MM.1S (cell line): ENCODE measurements at places on chromosomes 5 and 9.
A peak's percentile ranks its signal among the peaks of the same experiment; 100 is the strongest.

GRCh38 chr5:83564069-83564749 is 92.7 kb downstream of the VCAN start:
- peak; percentile 57 for DNase-seq

DNA sequence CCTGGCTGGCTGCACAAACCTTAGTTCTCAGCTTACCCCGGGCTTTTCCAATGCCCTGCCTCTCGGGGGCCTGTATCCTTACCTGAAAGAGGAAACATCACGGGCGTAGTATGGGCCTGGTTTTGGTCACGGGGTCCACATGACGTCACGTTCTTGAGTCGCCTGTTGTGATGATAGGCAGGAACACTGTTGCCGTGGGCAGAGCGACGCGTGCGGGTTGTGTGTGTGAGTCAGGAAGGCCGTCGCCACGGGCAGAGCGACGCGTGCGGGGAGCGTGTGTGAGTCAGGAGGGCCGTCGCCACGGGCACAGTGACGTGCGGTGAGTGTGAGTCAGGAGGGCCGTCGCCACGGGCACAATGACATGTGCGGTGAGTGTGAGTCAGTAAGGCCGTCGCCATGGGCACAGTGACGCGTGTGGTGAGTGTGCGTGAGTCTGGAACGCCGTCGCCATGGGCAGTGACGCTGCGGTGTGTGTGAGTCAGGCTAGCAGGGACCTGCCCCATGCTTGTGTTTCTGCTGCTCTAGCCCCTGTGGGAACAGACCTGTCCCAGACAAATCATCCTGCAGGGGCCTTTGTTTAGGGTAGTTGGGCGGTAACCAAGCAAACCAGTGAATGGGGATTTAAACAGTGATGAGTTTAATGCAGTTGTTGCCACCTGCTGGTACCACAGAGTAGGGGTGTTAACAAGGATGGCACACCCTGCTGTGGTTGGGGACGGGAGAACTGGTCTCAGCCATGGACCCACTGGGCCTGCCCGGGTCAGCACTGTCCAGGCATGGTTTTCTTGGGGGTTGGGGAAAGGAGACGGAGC is 19.8 kb downstream of the TRIP13 start:
- no peak for DNase-seq

DNA sequence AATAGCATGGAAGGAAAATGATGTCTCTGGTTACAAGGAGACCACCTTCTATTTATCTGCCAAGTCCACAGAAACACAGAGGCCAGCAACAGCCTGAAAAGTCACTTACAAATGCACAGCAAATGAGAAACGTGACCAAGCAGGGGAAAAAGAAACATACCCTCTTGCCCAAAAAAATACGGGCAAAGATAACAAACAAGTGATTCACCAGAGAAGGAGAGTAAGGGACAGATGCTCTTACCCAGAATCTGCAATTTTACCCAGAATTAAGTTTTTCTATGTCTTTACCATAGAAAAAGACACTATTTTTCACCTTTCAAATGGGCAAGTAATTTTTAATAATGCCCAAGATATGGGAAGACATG is 28.1 kb downstream of the CAMSAP1 start:
- no peak for DNase-seq

DNA sequence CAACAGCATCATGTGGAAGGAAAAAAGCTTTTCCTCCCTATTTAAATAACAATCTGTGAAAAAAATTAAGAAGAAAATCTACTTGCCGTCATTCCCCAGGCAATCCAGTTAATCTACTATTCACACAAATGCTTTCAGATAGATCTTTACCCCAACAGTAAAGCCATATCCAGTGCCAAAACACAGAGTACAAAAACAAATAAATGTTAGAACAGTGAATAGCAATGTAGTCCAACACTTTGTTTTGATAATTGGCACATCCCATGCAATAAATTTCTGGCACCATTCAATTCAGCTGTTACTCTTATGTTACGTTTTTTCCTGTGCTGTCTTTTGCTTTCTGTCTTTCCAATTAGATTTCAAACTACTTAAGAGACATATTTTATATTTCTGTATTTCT is 2245.5 kb upstream of the WWC1 start:
- no peak for DNase-seq

GRCh38 chr9:4939118-4939561 is 45.9 kb upstream of the JAK2 start:
- peak; percentile 78 for DNase-seq
